ENCODE measurements at places on chromosomes 5 and 9. TPM values are rescaled to one million over a fixed set of nuclear protein-coding genes. Genes with fewer than 3 reads are reported as not detected.

DNA sequence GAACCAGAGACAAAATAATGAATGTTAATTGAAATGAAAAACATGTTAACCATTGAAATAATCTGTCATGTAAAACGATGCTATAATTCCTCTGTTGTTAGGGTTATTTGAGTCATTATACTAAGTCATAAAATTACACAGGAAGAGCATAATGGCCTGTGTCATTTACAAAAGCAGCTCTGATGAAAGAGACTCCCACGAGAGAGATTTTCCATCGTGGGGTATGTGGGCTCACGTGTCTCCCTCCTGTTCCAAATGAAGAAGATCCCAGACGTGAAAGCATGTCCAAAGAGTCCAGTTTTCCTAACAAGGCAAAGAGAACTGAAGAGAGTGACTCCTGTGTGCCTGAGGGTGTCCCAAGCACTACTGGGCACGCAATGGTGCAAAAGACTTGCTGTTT is 379.8 kb downstream of the SPOCK1 start:
- no peak for DNase-seq

DNA sequence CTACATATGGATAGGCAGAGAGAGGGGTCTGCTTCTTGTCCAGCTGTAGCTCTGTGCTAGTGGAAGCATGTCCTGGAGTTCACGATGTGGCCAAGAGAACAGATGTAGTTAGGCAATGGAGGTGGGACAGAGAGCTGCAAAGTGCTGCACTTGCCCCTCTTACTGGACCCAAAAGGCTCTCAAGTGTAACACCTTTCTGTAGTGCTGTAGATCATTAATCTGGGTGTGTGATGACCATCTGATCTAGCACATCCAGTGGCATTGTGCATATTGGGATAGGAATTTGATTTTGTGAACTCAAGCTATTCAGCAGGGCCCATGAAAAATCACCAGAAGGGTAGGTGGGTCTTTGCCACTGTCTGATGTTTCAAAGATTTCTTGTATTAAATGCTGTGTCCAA is 151.4 kb downstream of the KDM4C start:
- no peak for DNase-seq

BTNL9 gene
- total RNA-seq = 34.1 TPM

DMRT3 gene
- not detected for total RNA-seq

RGS7BP gene
- total RNA-seq = 5.1 TPM

- DNase-seq = no peak
Observed at GRCh38 chr5:54443270-54443669, 12.2 kb upstream of the HSPB3 start.

DNA sequence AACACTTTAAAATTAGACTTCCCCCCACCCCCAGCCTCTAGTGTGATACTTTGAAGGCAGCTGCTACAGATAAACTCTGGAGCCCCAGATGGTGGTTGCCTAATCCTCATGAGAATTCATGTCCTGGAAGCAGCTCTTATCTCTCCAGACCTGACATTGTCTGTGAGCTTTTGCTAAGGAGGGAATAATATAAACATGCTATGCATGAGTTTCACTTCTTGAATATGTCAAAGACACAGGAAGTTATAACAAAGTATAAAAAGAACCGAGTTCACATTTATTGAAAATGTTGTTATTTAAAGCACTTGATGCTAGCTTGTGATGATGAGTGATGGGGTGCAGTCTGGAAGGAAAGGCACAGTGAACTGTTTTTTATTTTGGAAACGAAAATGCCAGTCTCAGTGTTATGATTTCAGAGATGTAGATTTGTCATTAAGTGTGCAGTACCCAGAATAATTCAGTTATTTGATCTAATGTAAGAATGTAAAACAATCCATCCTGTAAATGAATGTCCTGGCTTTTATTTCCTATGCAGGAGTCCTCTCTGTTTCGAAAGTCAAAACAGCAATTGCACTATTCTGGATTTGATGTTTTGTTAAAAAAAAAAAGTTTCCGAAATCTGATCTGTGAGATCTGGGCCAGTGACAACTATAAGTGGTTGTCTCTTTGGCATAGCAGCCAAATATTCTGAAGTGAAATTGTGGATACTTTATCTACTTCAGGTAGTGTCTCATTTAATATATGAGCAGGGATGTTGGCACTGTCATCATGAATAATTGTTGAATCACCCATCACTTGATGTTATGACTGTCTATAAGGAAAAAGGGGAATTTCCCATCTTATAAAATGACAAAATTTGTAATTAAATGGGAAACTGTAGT is 77.0 kb downstream of the ZCCHC7 start:
- no peak for DNase-seq

- peak; percentile 34 for DNase-seq
Observed at GRCh38 chr5:158837908-158838307, 261.8 kb downstream of the EBF1 start.

DNA sequence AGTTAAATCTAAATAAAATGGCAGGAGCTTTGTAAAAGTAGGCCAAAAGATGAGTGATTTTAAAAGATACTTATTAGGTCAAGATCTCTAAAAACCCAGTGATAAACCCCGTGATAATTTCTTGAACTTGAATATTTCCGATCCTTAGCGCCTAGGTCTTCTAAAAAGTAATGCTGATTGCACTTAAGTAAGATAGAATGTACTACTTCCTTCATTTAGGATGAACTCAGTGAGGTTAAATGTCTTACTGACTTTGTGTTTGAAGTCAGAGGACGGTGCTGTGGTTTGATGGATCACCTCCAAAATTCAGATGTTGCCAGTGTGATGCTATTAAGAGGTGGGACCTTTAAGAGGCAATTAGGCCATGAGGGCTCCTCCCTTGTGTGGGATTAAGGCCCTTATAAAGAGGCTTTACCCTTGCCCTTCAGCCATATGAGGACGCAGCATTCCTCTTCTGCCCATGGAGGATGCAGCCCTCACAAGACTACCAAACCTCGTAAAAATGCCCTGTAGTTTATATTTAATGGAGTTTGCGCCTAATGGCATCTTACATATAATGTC is 130.1 kb downstream of the TRIO start:
- DNase-seq = no peak

DNA sequence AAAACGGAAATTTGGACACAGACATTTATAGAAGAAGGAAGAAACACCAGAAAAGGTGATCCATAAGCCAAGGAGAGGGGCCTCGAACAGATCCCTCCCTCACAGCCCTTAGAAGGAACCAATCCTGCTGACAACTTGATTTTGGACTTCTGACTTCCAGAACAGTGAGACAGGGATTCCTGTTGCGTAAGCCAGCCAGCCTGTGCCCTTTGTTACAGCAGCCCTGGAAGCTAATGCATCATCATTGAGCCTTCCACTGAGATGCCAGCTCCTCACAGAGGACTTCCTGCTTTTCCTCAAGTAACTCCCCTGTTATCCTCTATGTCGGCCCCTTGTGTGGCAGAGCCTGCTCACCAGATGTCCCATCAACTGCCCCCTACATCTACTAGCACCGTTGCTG is 94.1 kb downstream of the JMY start:
- DNase-seq = no peak

- DNase-seq = peak; percentile 36
Observed at GRCh38 chr9:97889941-97890887, 32.1 kb downstream of the TRMO start.

Measured in left cardiac atrium (tissue), 4 donors.